ENCODE measurements at places on chromosomes 16 and 17.

GRCh38 chr17:34485999-34486398 lies 93.4 kb upstream of the TMEM132E start:
- DNase-seq, result no peak

- DNase-seq, result no peak
Measured at GRCh38 chr17:63221939-63222338, 224.2 kb downstream of the CYB561 start.

DNA sequence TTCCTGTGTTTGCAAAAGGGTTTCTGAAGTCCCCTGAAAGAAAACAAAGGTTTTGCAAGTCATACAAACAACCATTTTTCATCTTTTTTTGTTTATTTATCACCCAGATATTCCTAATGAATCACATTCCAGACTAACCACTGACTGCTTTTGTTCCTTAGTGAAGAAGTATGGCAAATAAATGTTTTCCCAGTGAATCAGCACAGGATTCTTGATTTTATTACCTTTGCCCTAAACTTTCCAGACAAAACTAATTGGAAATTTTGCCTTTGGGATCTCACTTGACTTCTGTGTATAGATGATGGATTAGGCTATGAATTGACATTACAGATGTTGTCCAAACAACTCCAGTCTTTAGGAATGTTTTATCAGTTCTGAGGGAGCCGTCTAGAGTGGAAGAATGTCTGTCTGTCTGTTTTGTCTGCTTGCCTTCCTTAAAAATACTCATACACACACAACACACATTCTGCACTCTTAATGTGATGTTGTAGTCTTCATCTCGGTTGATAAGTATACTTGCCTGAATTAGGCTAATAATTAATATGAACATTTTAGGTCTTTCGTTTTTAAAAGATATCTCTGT lies 48.9 kb downstream of the VMP1 start:
- no peak for DNase-seq

DNA sequence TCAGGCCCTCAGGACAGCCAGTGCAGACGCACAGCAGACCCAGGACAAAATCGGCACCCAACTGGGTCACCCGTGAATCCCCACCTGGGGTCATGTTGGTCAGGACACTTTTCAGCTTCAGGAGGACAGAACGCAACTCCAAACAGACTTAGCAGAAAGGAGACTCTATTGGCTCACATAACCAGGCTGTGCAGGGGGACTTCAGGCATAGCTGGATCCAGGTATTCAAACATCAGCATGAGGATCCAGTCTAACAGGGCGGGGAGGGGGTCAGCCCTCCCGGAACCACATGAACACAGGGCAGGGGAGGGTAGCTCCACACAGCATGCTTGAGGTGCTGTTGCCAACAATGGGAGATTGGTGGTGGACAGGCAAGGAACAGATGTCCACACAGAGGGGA lies 22.0 kb downstream of the ZNF469 start:
- no peak for DNase-seq

DNA sequence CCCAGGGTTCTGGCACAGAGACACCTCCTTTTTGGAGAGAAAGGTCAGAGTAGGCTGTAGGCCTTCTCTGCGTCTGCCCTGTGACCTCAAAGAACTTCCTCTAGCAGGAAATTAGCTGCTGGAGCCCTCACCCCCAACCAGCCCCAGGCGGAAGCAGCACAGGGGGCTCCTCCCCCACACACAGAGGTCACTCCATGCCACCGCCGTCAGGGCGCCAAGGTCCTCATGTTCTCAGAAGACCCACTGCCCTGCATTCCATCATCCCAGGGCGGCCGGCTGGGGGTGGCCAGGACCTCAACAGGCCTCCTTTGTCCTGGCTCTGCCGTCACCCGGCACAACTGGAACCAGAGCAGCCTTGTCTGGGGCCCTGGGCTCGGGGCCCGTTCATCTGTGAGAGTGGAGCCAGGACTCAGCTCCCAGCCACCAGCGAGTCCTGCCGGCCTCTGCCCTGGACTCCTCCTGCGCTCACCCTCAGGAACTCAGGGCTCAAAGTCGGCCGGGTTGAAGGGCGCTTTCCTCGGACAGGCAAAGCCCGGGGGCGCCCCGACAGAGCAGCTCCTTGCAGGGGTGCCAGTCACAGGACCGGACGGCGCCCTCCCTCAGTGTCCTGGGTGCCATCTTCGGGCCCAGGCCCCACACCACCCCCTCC lies 1.2 kb downstream of the TMC6 start:
- no peak for DNase-seq

- DNase-seq, result no peak
Measured at GRCh38 chr17:75721463-75722011, 278 bp downstream of the ITGB4 start.

- no peak for DNase-seq
Measured at GRCh38 chr16:10040136-10041080, 141.8 kb downstream of the GRIN2A start.

DNA sequence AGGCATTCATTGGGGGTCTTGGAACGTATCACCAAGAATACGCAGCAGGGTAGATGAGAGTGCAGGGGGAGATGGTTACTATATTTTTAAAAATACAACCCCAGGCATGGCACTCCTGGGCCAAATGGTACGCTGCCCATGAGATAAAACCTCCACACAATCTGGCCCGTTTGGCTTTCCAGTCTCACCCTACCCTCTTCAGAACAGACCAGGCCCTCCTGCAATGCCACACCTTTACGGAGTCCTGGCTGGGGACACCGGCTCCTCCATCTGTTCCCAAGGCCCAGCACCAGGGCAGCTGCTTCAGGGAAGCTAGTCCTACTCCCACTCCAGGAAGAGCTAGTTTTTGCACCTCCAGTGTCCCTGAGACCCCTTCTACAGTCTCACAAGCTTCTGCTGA lies 24.4 kb downstream of the SNN start:
- no peak for DNase-seq

GRCh38 chr16:81632392-81633146 lies 146.5 kb upstream of the PLCG2 start:
- no peak for DNase-seq

DNA sequence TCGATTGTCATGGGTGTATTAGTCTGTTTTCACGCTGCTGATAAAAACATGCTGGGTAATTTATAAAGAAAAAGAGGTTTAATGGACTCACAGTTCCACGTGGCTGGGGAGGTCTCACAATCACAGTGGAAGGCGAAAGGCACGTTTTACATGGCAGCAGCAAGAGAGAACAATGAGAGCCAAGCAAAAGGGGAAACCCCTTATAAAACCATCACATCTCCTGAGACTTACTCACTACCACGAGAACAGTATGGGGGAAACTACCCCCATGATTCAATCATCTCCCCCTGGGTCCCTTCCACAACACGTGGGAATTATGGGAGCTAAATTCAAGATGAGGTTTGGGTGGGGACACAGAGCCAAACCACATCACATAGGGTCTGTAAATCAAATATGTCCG lies 167.4 kb upstream of the XYLT1 start:
- DNase-seq, result no peak

DNA sequence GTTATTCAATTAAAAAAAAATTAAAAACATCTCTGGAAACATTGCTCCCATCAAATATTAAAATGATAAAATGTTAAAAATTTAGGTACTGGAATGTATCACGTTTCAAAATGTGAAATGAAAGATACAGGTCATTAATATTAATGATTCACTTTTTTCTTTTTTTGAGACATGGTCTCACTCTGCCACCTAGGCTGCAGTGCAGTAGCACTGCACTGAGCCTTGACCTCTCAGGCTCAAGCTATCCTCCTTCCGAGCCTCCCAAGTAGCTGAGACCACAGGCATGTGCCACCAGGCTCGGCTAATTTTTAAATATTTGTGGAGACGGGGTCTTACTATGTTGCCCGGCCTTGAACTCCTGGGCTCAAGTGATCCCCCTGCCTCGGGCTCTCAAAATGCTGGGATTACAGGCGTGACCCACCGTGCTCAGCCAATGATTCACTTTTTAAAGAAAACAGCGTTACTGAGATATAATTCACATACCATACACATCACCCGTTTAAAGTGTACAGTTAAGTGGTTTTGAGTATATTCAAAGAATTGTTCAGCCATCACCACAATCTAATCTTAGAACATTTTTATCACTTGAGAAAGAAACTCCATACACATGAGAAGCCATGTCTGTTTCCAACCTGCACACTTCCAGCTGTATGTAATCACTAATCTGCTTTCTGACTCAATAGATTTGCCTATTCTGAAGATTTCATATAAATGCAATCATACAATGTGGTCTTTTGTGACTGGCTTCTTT lies 19.1 kb upstream of the NETO2 start:
- DNase-seq, result no peak

DNA sequence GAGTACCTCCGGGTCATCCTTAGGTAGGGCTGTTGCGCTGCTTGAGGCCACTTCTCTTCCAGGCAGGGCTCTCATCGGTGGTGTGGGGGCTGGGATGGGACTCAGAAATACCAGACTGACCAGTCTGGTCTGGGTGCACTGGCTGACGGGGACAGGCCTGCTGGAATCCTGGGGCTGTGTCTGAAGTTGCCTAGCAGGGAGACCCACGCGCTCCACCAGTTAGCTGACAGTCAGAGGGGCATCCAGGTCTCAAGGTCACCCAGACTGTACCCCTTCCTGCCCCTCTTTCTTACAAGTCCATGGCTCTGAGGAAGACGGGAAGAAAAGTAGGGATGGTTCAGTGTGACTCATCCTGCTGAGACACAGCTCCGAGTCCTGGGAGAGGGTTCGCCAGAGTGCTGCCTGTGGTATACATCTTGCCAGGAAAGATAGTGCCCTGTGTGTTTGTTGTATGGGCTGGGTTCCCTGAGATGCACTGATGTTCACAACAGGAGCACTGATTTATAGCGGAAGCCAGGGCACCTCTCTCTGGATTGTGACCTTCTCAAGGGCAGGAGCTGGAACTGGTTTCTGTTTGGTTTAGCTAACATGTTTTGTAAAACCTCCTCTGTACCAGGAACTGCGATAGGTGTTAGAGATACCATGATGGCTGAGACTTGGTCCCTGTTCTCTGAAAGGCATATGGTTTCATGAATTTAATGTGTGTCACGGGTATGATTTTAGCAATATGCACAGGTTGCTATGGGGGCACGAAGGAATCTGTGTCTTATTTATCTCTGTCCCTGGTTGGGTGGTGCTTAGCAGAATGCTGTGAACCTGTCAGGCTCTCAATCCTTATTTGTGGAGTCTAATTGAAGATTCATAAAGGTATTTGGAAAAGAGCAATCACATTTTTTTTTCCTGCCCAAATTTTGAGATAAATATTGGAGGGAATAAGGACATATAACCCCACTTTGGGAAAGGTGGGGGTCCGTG lies 97.5 kb downstream of the OR1D5 start:
- DNase-seq, result no peak

- DNase-seq, result no peak
Measured at GRCh38 chr17:50272711-50273653, 1.3 kb upstream of the TMEM92 start.

GRCh38 chr16:2429771-2430663 lies 770 bp downstream of the CCNF start:
- DNase-seq, result no peak

DNA sequence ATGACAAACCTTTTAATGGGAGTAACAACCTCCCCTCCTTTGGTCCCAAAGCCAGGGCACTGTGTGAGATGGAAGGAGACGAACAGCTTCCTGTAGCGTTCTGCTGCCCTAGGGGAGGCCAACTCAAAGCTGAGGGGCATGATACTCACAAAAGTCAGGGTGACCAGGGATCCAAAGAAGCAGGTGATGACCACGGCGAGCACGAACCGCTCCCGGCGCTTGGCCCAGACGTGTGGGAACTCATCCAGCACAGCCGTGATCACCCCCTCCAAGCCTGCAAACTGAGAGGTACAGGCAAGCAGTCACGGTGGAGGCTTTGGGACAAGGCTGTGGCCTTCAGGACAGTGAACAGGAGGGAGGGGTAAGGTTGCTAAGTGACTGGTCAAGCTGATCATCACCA lies 25.1 kb downstream of the SLC6A4 start:
- DNase-seq, result no peak

DNA sequence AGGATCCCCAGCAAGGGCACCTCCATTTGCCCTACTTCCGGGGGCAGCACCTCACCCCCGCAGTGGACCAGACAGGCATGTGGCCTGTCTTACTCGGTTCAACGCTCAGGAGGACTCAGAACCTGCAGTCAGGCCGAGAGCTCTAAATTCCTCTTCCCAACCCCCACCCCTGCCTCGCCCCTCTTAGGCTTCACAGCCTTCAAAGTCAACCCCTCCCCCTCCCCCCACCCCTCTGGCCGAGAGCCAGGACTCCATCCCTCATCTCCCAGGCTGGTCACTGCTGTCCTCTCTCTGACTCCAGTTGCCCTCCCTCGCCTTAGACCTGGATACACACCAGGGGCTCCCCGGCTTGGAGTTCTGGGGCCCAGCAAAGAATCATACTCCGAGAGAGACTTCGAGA lies 8.1 kb upstream of the HS3ST6 start:
- no peak for DNase-seq

- peak; percentile 21 for DNase-seq
Measured at GRCh38 chr17:64133546-64134215, 3.7 kb upstream of the ERN1 start.

GRCh38 chr16:46632778-46633733 lies 11.9 kb upstream of the SHCBP1 start:
- no peak for DNase-seq

- DNase-seq, result no peak
Measured at GRCh38 chr16:67468731-67469130, 12.2 kb downstream of the ATP6V0D1 start.

DNA sequence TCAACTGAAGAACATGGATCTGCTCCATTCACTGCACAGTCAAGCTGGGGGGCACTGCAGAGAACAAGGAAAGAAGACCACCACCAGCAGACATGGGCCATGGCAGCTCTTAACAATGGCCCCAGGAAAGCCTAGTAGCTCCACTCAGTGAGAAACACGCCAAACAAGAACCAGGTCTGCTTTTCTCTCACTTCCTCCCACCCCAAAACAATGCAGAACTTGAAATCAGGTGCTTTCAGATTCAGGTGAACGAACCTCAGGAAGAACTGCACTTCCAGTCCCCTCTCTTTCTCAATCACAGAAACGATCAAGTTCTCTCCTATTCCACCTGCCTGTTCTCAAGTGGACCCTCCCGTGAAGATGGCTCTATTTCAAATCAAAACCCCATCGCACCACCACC lies 155.6 kb downstream of the GRIN2A start:
- DNase-seq, result no peak
